GOT3 (cell line): ENCODE measurements at places on chromosomes 2 and 18.
A peak's percentile ranks its signal among the peaks of the same experiment; 100 is the strongest.

DNA sequence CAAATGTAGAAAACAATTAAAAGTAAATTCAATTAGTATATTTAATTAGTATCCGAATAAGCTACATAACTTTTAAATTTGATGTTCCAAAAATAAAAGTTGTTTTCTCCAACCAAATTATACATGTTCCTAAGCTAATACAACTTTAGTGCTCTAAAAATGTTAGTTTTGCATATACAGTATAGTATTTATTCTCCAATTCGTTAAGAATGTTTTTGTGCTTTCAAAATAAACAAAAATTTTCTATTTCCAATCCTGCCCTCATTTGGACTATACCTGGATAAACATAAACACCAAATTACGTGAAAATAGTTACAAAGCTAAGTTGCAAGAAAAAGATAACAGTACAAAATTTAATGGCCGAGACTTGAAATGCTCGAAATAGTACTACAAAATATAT, 71.9 kb downstream of the STK39 start:
- DNase-seq: no peak

GRCh38 chr2:105504459-105504858, 105.6 kb upstream of the FHL2 start:
- DNase-seq: no peak

DNA sequence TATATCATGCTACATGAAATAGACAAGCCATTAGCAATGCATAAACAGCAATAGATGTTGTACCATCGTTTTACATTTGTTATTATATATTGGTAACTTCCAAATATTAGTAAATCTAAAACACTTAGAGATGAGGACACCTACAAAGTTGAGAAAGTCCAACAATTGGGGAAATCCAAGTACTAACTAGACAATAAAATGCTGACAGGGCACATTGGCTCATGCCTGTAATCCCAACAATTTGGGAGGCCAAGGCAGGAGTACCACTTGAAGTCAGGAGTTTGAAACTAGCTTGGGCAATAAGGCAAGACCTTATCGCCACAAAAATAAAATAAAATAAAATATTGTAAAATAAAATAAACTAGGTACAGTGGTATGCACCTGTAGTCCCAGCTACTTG, 1023.1 kb downstream of the SUCLG1 start:
- DNase-seq: no peak

GRCh38 chr2:54572636-54573536, 116.8 kb downstream of the SPTBN1 start:
- DNase-seq: no peak

DNA sequence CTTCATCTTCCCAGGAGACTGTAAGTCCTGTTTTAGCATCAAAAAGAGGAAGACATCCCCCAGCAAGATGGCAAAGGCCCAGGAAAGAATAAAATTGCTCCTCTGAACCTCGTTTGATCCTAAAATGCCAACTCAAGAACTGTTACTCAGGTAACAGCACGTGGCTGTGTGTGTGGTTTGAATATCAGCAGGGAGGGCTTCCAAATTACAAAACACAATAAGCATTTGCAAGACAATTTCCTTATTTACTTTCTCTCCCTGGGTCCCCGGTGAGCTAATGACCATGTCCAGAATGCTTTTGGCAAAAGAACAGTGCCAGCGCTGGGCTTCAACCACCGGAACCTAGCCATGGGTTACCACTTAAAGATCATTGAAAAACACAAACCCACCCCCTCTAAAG, 163.6 kb downstream of the C1D start:
- no peak for DNase-seq

DNA sequence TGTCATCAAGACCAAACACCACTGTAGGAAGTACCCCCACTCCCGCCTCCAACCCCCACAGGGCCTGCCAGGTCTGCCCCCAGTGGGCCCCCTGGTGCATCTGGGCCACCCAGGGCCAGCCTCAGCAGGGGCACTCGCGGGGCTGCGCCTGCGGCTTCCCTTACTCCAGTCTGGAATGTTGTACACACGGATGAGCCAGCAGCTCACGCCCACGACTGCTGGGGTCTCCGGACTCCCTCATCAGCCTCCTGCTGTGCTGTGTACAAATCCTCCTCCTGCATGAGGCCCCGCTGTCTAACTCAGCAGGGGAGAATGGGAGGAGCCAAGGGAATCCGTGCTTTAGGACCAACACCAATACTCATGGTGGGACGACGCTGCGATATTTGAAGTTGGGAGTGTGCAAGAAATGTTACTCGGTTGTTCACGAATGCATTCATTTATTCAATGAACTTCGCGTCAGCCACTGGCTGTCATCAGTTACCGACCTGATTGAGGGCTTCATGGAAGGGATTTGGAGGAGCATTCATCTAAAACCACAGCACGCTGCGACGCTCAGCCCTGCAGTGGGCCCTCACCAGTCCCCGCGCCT, 654 bp upstream of the ASB1 start:
- DNase-seq: no peak

- DNase-seq: no peak
Observed at GRCh38 chr2:110673201-110673600, 4.7 kb downstream of the BUB1 start.

- DNase-seq: no peak
Observed at GRCh38 chr2:65914244-65914786, 481.9 kb upstream of the SPRED2 start.

DNA sequence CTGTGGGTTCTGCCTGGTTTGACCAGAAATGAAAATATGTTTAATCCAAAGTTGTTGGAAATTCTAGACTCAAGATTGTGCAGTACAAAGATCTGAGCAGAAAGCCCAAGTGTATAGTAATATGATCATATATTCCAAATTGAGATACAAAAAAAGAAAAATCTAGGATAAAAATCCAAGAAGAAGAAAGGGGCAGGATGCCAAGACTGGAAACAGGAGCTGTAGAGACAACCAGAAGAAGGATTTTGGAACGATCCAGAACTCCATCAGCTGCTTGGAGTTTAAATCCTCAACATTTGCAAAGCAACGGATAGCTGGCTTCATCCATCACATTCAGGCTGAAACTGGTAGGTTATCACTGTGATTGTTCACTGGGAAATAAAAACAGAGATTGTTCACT, 333.6 kb upstream of the UBE2E3 start:
- no peak for DNase-seq

GRCh38 chr2:70777450-70777849, 9.4 kb upstream of the ADD2 start:
- DNase-seq: no peak

- DNase-seq: no peak
Observed at GRCh38 chr2:183124957-183125255, 663 bp downstream of the NUP35 start.

DNA sequence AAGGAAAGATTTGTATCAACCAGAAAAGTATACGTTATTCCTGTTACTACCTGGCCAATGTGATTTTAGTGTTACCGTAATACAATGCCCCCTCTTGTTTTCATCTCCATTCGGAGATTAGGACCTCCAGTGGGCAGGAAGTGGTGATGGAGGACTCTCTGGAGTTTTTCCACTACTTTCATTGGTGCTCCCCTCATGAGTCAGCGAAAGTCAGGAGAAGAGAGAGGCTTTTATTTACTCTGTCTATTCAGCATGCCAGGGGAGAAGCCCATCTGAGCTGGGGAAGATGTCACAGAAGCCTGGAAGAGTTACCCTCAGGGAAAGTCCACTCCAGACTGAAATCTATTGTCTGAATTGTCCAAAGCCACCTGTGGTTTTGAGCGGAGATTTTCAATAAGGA, 88.2 kb upstream of the THUMPD2 start:
- DNase-seq: no peak

DNA sequence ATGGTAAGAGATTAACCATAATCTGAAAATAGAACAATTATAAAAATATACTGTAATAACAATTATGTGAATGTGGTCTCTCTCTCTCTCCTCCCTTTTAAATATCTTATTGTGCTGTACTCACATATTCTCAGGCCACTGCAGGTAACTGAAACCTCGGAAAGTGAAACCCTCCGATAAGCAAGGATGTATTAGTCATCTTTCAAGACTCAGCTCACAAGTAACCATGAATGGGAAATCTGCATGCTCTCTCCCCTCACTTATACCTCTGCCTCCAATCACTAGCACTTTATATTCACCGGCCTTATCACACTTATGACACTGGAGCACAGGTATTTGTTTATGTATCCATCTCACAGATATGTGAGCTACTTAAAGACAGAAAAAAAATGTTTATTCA, 139.7 kb downstream of the LRP2 start:
- no peak for DNase-seq

DNA sequence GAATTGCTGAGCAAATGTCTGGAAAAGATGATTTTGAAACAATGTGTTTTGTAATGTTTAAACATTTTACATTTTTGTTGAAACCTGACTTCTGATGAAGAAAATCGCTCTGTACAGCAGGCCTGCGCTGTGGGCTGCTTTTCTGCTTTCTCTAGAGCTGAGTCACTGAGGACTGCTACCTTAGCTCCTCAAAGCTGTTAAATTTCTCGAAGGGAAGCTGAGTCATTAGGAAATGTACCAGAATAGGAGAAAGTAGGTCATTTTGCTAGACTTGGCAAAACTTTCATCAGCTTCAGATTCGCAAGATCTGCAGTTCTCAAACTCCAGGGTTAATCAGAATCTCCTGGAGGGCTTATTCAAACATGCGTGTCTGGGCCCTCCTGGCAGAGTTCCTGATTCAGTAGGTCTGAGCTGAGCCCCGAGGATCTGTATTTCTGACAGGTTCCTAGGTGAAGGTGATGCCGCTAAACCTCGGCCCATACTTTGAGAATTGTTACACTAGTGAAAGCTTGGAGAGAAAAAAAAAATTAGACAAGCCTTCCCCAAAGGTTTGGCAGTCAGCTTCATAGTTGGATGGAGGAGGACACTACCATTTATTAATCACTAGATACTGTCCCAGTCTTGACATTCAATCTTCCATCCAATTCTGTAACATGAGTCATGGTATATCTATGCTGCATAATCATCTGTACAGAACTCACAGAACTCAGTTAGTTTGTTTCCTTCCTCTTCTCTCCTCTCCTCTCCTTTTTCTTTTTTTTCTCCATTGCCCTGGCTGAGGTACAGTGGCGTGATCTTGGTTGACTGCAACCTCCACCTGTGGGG, 297.6 kb downstream of the PARD3B start:
- peak; percentile 14 for DNase-seq

- no peak for DNase-seq
Observed at GRCh38 chr2:235660484-235661082, 166.7 kb downstream of the AGAP1 start.

- no peak for DNase-seq
Observed at GRCh38 chr2:149399934-149400615, 69.7 kb downstream of the LYPD6 start.

GRCh38 chr2:157302492-157303099, 23.0 kb downstream of the ERMN start:
- DNase-seq: no peak

DNA sequence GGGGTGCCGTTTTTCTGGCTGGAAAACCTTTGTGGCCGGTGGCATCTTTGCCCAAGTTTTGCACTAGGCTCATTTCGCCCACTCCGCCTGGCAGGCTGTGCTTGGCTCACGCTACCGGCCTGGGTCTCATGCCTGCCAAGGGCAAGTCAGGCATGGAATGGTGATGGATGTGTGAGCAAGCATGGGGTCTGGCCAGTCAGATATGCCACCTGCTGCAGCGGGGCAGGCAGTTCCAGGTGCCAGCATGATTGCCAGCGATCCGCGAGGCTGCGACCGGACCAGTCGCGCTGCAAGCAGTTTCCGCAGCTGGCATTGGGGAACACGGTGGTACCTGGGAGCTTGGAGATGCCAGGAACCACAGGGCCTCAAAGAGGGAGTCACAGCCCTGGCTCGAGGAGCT, 40.6 kb downstream of the TAF1B start:
- no peak for DNase-seq

GRCh38 chr18:49839012-49839411, 25.7 kb upstream of the ACAA2 start:
- no peak for DNase-seq

GRCh38 chr2:208036357-208036756, 11.0 kb upstream of the PLEKHM3 start:
- DNase-seq: no peak

GRCh38 chr18:46859855-46860254, 57.5 kb downstream of the PIAS2 start:
- no peak for DNase-seq

DNA sequence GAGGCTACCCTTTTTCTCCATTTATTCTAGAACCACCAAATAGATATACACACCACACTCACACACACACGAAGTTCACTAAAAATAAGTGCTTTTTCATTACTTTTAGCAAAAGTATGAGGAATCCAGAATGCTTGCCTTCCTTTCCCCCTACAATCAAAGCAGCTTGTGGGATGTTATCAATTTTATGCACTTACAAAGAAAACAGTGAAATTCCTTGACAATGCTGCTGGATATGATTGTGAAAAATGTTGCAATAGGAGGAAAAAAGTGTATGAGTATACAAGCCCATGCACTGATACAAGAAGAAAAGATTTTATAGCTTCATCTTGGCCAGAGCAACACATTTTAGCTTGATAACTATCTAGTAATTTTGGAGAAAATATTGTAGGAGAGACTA, 269.2 kb downstream of the XIRP2 start:
- no peak for DNase-seq

GRCh38 chr2:107428781-107429180, 397.9 kb upstream of the RGPD4 start:
- DNase-seq: no peak

DNA sequence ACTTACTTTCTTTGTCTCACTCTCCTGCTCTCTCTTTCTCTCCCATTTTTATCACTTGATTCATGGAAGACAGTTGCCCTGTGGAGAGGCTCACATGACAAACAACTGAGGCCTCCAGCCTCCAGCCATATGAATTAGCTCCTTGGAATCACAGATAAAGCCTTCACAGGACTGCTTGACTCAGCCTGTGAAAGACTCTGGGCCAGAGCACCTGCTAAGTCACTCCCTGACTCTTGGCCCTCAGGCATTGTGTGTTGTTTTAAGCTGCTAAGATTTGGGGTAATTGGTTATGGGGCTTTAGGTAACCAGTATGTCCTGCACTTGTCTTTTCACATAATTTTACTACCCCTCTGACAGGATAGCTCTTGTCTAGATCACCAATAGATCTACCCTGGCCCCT, 334.9 kb downstream of the SOX11 start:
- DNase-seq: no peak

- no peak for DNase-seq
Observed at GRCh38 chr2:40584432-40584831, 132.5 kb upstream of the SLC8A1 start.

DNA sequence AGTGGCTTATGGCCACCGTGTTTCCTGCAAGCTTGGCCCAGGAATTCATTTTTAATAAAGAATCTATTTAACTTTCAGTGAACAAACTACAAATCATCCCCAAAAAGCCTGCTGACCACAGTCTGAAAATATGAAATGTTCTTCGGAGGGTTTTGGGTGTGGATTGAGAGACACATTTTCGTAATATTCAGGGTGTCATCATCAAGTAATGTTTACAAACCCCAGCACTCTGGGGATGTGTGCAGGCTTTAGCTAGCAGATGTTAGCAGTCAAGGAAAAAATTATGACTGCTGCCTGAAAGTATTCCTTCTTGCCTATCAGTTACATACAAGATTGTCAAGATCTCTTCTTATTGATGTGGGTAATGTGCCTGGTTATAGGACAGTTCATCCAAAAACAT, 143.9 kb upstream of the FN1 start:
- DNase-seq: no peak

- no peak for DNase-seq
Observed at GRCh38 chr2:223416815-223417610, 185.1 kb downstream of the SCG2 start.
